ENCODE measurements at places on chromosomes 2 and 18.

DNA sequence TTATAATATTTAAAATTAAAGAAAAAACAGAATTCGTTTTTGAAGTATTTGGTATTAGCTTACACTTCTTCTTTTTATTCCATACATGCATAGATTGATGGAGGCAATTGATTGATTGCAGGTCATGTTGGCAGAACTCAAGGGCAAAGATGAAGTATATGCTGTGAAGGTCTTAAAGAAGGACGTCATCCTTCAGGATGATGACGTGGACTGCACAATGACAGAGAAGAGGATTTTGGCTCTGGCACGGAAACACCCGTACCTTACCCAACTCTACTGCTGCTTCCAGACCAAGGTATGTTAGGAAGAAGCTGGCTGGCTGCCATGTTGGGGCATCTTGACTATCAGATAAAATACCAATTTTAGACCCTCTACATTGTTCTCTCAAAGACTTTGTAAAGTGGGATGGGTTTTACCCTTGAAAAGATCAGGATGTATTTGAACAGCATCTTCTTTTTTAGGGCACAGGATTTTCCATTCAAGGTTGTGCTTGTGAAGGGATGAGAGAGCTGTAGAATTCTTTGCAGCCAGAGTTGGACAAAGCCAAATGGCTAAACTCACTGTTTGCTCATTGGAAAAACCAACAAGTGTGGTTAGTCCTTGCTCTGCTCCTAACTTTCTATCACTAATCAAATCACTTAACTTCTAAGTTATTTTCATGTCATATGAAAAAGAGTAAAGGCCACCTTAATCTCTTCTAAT lies 286.8 kb upstream of the EPAS1 start:
- DNase-seq = no peak

- DNase-seq = peak; percentile 11
Measured at GRCh38 chr18:37537868-37538525, 27.6 kb downstream of the CELF4 start.

DNA sequence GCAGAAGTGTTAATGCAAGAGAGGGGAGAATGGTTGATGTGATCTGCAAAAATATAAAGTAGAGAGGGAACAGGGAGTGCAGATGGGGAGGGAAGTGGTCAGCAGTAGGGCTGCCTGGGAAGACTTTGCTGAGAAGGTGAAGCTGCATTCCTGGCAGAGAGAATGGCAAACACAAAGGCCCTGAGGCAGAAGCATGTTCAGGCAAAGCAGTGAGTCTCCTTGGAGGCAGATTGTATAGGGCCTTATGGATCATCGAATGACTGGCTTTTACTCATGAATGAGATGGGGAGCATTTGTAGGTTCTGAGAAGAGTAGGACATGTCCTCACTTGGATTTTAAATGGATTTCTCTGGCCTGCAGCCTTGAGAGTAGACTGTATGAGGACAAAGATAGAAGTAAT lies 9.5 kb downstream of the ITGA6 start:
- no peak for DNase-seq

DNA sequence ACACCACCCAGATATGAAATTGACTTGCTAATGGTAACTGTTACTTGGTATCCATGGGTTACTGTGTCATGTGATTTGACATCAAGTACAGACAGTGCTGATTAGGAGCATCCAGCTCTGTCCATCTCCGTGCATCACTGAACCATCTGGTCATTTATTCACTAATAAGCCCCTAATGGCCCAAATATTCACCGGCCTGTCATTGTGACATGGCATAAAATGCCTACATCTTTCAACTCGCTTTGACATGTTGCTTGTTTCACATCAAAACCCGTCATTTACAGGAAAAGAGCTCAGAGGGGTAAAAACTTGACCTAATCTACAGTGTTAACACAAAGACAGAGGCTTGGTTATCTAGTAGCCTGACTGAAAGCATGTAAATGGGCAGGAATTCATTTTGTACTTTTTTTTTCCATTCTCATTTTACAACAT lies 308.9 kb upstream of the ATP5MC3 start:
- DNase-seq = no peak

DNA sequence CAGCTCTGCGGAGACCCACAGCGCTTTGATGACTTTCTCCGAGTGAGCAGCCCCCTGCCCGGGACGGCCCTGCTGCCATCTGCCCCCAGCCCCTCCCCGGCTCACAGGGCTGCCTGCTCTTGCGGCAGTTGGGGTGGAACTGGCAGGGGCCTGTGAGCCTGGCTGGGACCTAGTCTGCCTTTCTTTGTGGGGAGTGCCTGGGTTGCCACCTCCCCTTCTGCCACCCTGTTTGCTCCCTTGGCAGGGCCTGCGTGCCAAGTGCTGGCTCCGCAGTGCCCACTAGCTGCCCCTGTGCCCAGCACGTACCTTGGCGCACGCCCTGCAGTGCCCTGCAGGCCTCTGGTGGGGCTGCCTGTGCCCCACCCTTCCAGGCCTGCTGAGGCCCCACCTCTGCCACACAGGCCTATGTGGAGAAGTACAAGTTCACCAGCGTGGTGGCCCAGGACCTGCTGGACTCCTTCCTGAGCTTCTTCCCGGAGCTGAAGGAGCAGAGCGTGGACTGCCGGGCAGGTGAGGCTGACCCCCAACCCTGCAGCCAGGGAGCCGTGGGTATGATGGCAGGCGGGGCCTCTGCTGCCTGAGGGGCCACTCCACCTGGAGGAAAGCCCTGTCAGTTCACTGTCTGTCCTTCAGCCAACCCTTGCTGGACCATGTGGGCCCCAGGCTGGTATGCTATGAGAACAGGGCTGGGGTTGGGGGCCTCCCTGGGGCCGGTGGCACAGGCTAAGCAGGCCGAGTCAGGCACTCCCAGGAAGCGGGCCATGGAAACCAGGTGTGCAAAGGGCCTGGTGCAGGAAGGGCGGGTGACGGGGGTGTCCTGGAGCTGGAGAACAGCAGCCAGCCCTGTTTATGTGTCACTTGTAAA lies 7.0 kb downstream of the RNPEPL1 start:
- no peak for DNase-seq

DNA sequence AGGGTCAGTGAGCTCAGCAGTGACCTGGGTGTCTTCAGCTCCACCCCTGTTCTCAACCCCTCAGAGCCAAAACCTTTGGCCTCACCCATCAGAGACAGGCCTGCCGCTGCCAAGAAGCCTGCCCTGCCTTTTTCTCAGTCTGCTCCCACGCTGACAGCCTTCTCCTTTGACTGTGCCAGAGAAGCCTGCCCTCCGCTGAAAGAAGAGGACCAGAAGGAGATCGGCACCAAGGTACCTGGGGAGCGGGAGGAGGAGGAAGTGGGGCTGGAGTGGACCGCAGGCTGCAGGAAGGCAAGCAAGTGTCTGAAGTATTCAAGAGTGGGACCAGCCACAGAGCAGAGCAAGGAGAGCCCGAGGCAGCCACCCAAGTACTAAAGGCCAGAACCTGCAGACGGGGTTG lies 33.2 kb downstream of the TOGARAM2 start:
- DNase-seq = no peak

GRCh38 chr2:36530178-36530982 lies 67.6 kb downstream of the FEZ2 start:
- no peak for DNase-seq

- DNase-seq = no peak
Measured at GRCh38 chr2:172885996-172886395, 150.4 kb downstream of the RAPGEF4 start.

GRCh38 chr2:39136799-39137198 lies 15.9 kb upstream of the SOS1 start:
- DNase-seq = no peak

GRCh38 chr2:191942090-191942738 lies 95.3 kb upstream of the CAVIN2 start:
- DNase-seq = no peak

DNA sequence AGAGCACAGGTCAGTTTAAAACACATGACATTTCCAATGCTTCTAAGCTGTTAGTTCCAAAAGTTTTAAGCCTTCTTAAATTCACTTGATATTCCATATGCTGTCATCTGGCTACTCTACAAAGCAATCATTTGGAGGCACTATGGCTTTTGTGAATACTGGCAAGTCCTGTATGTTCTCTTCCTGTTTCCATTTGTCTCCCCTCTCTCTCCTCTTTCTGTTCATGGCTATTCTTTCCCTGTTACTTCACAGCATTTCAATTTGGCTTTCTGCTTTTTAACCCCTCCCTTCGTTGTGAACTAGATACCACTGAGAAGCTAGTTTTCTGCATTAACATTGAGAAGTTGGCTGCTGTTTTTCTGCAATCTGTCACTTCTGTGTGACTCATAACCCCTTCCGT lies 1337.2 kb upstream of the CELF4 start:
- DNase-seq = no peak

DNA sequence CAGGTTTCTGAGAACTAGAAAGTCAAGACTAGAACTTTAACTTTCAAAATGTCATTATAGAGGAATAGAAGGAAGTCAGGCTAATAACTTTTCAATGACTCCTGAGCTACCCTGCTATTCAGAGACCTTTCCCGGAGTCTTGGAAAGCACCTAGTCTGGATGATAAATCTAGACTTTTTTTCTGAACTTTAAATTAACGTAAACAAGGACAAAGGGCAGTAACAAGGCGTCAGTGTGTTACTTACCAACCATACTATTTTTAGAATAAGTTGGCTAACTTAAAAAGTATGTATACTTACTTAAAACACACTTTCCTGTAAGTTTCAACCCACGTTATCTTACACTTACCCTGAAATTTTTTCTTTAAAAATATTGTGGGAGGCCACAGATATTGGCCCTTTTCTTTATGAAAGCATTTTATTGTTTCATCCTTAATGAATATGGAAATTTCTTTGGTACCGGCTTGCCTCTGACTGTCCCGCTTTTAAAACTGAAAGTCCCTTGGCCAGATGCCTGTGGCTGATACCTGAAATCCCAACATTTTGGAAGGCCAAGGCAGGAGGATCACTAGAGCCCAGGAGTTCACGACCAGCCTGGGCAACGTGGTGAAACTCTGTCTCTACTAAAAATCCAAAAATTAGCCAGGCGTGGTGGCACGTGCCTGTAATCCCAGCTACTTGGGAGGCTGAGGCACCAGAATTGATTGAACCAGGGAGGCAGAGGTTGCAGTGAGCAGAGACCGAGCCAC lies 9.7 kb downstream of the PMAIP1 start:
- DNase-seq = no peak

- DNase-seq = no peak
Measured at GRCh38 chr2:99865818-99866676, 276.3 kb downstream of the AFF3 start.

DNA sequence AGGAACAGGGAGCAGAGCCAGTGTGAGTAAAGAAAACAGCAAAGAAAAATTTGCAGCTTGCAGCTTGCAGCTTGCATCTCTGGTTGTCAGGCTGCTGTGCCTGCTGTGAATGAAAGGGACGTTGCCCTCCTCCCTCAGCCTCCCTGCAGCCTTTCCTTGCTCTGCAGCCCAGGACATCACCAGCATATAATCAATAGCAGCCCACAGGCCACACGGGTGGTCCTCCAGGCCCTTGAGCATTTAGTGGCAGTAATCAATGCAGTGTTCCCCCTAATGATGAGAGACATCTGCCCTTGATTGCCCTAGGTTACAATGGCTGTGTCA lies 122.2 kb upstream of the TACR1 start:
- no peak for DNase-seq

GRCh38 chr2:12177455-12178288 lies 431.2 kb downstream of the LPIN1 start:
- no peak for DNase-seq

- DNase-seq = no peak
Measured at GRCh38 chr2:69798909-69799526, 30.4 kb upstream of the GMCL1 start.

DNA sequence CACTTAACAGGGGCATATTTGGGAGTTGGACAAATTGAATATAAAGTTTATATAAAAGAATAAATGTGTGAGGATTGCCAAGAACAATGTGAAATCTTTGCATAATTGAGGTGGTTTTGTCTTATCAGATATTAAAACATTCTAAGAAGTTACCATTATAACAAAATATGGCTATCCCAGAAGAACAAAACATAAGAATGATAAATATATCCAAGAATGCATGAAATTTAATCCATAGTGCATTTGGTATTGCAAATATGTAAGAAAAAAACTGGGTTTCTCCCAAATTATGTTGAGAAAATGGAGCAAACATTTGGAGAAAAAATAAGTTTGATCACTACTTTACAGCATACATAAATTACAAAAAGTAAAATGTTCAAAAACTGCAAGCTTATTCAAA lies 562.4 kb downstream of the RNF144A start:
- DNase-seq = no peak

GRCh38 chr2:235979753-235980435 lies 188.3 kb downstream of the GBX2 start:
- no peak for DNase-seq

- DNase-seq = no peak
Measured at GRCh38 chr18:10152475-10152874, 238.7 kb downstream of the VAPA start.

DNA sequence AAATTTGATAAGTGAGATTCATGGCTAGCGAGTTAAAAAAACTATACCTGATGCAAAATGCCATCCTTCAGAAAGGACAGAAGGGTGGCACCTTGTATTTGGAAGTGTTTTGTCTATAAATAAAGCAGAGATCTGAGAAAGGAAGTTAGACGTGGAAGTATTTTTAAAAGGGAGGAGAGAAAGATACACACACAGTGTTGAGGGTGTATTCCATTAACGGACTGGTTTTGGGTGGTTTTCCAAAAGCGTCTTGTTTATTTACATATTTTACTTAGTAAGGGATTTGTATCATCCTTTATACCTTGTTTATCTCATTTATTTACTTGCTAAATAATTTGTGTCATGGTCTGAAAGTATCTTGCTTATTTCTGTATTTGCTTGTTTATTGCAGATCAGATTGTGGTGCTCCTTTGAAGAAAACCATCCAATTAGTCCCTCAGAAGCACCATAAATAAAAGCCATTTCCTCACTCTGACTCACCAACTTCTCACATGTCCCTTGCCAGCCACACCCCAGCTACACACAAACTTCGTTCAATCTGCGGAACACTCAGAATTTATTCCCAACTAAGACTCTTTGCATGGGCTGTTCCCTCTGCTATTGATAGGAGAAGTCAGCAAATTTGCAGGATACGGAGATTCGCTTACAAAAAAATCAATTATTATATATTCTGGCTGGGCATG lies 90.8 kb downstream of the FAM124B start:
- DNase-seq = no peak

- DNase-seq = peak; percentile 94
Measured at GRCh38 chr18:21111346-21112139, at the start of gene ROCK1. TSS of gene ROCK1 (minus strand) at chr18:21111813. CDS start at chr18:21110910, 903 bp downstream.

- no peak for DNase-seq
Measured at GRCh38 chr2:222320436-222321395, 21.9 kb upstream of the PAX3 start.

- DNase-seq = no peak
Measured at GRCh38 chr2:120776649-120777048, 41.0 kb downstream of the GLI2 start.

DNA sequence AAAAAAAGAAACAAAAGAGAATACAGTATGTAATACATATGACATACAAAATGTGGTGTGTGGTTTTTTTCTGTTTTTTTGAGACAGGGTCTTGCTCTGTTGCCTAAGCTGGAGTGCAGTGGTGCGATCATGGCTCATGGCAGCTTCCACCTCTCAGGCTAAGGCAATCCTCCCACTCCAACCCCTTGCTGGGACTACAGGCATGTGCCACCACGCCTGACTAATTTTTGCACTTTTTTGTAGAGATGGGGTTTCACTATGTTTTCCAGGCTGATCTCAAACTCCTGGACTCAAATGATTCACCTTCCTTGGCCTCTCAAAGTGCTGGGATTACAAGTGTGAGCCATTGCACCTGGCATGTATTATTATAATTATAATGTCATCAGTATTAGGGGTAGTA lies 38.9 kb downstream of the DHX57 start:
- no peak for DNase-seq

GRCh38 chr2:135904341-135904989 lies 28.2 kb upstream of the MCM6 start:
- no peak for DNase-seq

- no peak for DNase-seq
Measured at GRCh38 chr2:164609790-164610189, 11.5 kb downstream of the GRB14 start.
